ENCODE measurements at places on chromosomes 2 and 18.

GRCh38 chr2:72350852-72351251, 203.2 kb upstream of the CYP26B1 start:
- DNase-seq = peak; percentile 41

- no peak for DNase-seq
These were observed 204.0 kb downstream of the ZNF521 start for GRCh38 chr18:25147877-25148488.

- DNase-seq = no peak
These were observed 62.8 kb upstream of the YWHAQ start for GRCh38 chr2:9693646-9694045.

- DNase-seq = peak; percentile 33
These were observed 37.8 kb downstream of the RDH14 start for GRCh38 chr2:18522484-18523146.

DNA sequence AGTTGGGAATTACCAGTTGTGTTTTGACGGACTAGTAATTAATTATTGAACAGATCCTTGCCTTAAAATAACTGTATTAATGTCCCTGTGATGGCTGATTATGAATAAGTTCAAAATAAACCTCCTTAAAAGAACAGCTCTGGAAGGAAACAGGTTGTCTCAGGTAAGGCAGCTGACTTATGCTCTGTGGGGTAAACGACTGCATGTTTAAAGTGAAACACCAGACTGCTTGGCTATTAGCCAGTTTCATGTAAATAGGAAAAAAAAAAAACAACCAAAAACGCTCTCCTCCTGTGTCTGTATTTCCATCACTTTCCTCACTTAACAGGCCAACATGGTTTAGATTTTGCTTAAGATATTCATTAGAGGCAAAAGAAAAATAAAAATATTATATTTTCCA, 243.6 kb downstream of the TMEM182 start:
- no peak for DNase-seq

Data from PC-3 (cell line).